Activated T-helper 1 cell treated with anti-CD3 and anti-CD28 coated beads, Interleukin-2, amount 50 U/mL, for 16 hours (primary cell): ENCODE measurements at places on chromosomes 2 and 18.

GRCh38 chr2:231926761-231927565 is 767 bp upstream of the NPPC start:
- no peak for DNase-seq

GRCh38 chr2:217979151-217979811 is 23.5 kb downstream of the TNS1 start:
- DNase-seq, result no peak

DNA sequence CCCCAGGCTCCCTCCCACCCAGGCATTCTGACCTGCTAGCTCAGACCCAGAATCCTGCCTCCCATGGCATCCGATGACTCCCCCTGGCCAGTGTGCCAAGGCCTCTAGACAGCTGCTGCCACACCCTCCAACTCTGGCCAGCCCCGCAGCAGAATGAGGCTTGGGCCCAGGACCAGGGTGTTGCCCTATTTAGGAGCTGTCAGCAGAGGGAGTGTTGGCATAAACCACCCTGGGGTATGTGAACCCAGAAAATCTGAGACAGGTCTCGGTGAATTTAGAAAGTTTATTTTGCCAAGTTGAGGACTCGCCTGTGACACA is 134.3 kb downstream of the KLHL29 start:
- no peak for DNase-seq

DNA sequence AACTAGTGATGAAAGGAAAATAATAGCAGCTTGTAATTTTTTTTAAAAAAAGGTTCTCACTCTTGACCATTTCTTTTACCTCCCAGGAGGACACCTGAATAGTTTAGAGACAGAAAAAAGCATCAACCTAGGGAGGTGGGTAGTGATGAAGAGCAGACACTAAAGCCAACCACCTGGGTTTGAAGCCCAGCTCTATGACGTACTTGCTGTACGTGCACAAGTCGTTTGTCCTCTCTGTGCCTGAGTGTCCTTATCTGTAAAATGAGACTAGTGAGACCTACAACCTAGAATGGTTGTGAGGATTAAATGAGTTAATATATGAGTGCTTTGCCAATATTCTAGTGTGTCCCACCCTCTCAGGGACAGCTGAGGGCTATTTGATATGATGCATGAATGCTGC is 5.8 kb downstream of the SLC1A4 start:
- no peak for DNase-seq

DNA sequence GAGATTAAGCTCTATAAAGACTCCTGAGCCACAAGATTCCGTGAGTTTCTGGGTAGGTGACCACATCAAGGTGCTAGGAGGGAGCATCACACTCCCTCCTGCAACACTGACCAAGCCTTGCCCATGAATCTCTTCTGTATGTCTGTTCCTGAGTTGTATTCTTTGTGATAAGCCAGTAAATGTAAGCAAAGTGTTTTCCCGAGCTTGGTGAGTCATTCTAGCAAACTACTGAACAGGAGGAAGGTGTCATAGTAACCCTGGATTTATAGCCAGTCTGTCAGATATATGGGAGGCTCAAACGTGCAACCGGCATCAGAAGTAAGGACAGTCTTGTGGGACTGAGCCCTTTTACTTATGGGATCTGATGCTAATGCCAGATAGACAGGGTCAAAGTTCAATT is 346.1 kb upstream of the KYNU start:
- DNase-seq, result no peak

DNA sequence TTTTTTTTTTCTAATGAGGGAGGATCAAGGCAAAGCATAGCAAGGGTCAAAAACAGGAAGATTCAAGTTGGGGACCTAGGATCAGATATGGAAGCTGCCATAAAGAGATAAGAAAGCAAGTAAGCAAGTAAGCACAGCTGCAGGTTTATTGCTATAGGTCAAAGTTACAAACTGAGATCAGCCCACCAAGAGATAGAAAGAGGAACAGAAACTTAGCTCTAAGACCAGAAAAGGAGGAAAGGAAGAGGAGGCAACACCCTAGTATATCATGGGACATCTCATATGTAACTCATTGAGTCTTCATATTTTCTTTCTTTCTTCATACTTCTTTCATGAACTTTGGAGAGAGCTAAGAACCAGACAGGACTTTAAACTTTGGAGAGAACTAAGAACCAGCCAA is 295.9 kb upstream of the CRIM1 start:
- DNase-seq, result no peak

- DNase-seq, result no peak
Observed at GRCh38 chr2:113245276-113245711, 33.4 kb downstream of the PAX8 start.

DNA sequence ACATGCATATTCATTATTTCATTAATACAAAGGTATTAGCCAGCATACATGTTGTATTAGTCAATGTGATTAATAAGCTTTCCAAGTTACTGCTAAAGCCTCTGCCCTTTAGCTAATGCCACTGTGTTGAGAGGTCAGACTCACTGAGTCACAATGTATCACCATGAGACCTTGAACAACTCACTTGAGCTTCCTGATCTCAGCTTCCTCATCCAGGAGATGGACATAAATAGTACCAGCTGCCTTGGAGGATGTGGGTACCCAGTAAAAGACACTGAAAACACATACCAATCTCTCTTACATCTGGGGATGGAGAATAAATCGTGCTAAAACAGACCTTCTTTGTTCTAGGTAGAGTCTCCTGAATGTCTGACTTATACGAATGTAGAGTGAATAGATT is 224.6 kb downstream of the EPHA4 start:
- DNase-seq, result no peak

DNA sequence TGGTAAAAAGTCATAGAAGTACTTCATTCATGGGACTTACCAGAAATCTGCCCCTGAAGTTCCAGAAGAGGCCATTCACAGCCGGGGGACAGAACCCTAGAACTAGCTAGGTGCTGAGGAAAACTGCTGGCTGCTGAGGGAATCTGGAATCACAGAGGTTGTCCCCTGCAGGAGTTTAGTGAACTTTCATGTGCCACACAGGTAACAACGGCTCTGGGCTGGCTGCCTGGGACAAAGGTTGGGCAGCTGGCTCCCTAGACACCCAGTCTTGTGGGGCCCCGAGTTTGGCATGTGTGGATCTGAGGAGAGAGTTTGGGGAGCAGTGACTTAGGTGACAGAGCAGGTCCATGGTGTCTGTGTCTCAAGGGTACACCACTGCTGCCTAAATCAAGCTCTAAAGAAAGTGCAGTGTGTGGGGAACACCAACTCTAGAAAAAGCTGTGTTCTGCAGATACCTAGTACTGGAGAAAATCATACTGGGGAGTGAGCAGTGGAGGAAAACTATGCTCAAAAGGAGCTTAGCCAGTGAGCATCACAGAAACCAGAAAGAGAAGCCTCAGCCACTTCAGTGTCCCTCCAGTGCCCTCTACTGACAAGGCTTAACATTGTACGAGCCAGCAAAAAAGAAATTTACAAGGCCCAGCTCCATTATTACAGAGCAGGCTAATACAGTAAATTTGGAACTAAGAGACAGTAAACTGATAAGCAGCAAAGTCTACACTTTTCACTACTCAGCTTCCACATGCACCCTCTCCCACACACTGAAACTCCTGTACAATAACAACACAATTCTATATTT is 15.2 kb downstream of the GALNT3 start:
- DNase-seq, result no peak
